Immature natural killer cell (primary cell): ENCODE measurements at places on chromosomes 5 and 9.

DNA sequence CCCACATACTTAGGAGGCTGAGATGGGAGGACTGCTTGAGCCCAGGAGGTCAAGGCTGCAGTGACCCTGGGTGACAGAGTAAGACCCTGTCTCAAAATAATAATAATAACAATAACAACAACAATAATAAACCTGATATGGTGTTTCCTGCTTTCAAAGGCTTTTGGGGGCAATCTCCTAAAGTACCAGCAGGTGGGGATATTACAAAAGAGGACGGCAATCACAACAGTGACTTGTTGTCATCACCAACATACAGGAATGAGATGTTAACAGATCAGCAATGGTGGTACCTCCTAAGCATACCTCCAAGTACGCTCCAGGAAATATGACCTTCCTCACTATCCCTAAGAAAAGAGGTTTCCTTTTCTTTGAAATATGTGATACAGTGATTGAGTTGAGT is 91.1 kb upstream of the RNF180 start:
- no peak overlapping the region for H3K4me3 ChIP-seq
- no peaks in the 10 kb centered on the region for H3K36me3 ChIP-seq
- no peaks in the 10 kb centered on the region for H3K27me3 ChIP-seq

DNA sequence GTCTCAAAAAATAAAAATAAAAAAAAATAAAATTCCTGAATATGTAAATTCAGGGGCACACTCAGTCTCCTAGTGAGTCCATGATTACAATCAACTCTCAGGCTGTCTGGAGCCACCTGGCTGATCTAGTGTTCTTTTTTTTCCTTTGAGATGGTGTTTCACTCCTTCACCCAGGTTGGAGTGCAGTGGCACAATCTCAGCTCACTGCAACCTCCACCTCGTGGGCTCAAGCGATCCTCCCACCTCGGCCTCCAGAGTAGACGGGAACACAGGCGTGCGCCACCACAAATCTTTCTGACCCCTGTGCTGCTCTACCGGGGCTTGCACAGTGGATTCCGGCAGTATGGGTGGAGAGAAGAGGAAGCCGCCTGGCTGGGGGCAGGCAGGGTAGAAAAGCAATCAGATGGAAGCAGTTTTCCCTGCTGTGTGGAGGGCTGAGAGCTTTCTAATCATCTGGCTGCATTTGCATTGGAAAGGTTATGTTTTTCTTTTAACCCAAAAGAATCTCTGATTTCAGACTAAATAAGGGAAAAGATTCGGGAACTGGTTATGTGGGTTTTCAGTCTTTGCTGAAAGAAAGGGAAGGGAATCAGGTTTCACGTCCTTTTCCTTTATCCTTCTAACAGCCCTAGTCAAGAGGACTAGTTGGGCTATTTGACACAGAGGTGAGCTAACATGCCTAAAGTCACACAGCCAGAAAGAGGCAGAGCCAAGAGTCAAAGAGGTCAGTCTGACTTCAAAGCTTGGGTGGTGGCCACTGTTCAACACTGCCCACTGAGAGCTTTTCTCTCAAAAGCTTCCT is 26.3 kb upstream of the CORO2A start:
- H3K27me3 ChIP-seq: peaks cover 2% of the 10 kb centered on the region
- no peak overlapping the region for H3K27ac ChIP-seq
- no peaks in the 10 kb centered on the region for H3K4me1 ChIP-seq
- no peak for DNase-seq
- H3K4me3 ChIP-seq: no peak overlapping the region
- peaks cover 30% of the 10 kb centered on the region for H3K36me3 ChIP-seq

DNA sequence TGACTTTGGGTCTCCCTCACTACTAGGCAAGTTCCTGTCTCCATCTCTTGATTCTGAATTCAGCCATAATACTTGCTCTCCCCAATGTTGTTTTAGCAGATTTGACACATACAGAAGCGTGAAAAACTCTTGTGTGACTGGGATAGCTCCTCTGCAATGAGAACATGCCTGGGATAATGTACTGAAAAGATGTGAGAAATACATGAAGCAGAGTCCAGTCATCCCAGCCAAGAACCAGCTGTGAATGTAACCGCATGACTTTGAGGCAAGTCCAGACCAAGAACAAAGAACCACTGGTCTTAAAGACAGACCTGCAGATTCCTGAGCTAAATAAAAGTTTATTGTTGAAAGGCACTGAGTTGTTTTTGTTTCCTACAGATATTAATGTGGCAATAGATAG is 135.0 kb downstream of the NMUR2 start:
- H3K4me3 ChIP-seq: no peak overlapping the region
- H3K4me1 ChIP-seq: no peaks in the 10 kb centered on the region
- peaks cover 1% of the 10 kb centered on the region for H3K27me3 ChIP-seq

GRCh38 chr5:42676362-42676761 is 80.3 kb upstream of the CCDC152 start:
- H3K27me3 ChIP-seq: no peaks in the 10 kb centered on the region
- H3K27ac ChIP-seq: no peak overlapping the region
- no peak overlapping the region for H3K4me3 ChIP-seq
- H3K36me3 ChIP-seq: no peaks in the 10 kb centered on the region

DNA sequence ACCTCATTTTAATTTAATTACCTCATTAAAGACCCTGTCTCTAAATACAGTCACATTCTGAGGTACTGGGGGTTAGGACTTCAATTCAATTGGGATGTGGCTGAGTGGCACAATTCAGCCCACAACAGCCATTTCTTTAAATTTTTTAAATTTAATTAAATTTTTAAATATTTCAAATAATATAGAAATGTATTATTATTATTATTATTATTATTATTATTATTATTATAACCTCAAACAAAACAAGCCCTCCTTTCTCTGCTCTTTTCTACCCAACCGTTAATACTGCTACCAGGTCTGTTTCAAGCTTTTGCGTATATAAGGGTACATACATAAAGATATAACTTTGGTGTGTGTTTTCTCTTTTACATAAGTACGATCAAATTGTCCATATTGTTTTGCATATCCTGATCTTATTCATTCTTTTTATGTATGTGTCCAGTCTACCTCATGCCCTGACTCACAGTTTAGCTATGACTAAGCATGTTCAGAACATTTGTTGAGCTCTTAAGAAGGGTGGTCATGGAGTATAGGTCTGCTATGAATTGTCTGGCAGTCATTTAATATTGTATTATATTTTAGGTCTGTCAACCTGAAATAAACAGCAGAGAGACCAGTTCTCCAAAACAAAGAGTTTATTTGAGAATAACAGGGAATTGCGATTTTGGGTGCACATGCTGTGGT is 16.1 kb upstream of the RAB14 start:
- peaks cover 6% of the 10 kb centered on the region for H3K4me1 ChIP-seq
- peaks cover 1% of the 10 kb centered on the region for H3K27me3 ChIP-seq
- peaks cover 4% of the 10 kb centered on the region for H3K36me3 ChIP-seq
- H3K27ac ChIP-seq: no peak overlapping the region

DNA sequence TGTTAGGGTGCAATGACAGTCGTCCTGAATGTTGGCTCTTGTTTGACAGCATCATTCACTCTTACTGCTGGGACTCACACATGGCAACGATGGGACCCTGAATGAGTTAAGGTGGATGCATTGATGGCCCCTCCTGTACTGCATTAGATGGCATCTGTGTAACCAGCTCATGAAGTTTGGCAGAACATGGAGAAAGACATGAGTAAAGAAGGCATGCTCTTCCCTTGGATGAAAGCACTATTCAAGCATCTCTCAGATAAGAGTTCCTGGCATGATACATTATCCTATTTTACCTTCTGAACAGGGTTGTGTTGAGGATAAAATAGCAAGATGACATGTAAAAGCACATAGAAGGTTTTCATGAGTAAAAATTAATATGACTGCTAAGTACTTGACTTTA is 142.2 kb upstream of the GAS1 start:
- no peak for DNase-seq
- no peaks in the 10 kb centered on the region for H3K36me3 ChIP-seq

GRCh38 chr5:158421319-158421718 is 562.4 kb upstream of the CLINT1 start:
- H3K4me3 ChIP-seq: no peak overlapping the region
- DNase-seq: no peak
- no peak overlapping the region for H3K27ac ChIP-seq
